ENCODE measurements at places on chromosomes 5 and 9.

DNA sequence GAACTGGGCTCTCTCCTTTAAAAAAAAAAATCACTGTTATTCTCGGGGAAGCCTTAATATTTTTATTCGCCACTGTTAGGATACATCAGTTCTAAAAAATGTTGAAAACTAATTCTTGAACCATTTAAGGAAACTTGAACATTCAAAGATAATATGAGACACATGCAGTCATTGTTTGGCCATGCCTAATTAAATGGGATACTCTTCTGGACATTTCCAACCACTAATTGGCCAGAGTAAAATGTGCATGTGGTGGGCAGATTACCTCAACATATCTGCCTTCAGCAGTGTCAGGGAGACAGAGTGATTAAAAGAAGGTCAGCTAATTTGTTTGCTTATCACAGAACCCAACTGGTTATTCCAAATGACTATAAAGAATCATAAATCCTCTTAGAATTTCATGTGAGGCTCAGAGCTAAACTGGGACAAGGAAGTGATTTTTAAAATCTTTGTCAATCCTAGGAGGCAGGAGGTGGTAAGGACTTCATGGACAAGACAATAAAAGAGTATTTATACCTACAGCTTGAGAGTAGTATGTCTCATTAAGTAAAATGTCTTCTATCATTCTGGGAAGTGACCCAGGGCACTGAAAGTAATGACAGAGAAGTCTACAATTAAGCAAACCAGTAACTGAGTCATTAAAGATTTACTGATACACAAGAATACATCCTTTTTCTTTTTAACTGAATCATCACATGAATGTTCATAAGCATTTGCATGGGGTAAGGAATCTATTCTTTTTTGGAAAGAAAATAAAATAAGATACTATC is 242.9 kb upstream of the TRPM3 start:
- no peak for DNase-seq

DNA sequence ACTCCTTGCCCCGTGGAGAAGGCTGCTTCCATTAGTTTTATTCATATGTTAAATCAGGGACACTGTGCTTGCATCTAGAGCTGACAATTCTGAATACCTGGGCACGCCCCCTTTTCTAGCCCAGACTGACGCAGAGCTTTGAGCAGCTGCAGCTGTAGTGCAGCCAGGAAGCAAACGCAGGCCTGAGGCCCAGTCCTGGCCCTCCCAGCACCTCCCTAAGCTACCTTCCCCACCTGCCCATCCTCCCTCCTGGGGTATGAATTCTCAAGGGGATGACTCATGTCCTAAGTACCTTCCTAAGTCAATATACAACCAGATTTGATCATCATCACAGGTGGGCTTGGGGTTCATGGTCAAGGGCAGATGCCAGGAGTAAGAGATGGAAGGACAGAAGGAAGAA is 3.5 kb downstream of the PHF19 start:
- no peak for DNase-seq

GRCh38 chr9:74674077-74674476 is 176.9 kb downstream of the RORB start:
- DNase-seq: no peak

- DNase-seq: no peak
Observed at GRCh38 chr5:148961261-148962199, 101.3 kb downstream of the SH3TC2 start.

DNA sequence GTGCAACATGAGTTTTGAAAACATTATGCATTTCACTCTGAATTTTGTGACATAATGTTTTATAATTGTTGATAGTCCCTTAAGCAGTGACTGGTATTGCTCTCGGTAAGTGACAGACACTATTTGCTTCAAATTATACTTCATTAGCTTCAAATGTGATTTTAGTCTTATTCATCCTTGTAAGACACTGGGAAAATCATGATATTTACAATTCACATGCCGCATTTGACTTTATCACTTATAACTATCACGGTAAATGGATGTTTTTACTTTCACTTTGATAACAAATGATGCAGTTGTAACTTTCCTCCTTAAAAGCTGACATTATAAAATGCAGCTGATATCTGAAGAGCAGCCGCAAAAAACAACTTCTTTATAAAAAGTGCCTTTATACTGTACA is 44.1 kb upstream of the ITGA2 start:
- DNase-seq: no peak

GRCh38 chr9:73684601-73685000 is 532.9 kb downstream of the ANXA1 start:
- DNase-seq: no peak

DNA sequence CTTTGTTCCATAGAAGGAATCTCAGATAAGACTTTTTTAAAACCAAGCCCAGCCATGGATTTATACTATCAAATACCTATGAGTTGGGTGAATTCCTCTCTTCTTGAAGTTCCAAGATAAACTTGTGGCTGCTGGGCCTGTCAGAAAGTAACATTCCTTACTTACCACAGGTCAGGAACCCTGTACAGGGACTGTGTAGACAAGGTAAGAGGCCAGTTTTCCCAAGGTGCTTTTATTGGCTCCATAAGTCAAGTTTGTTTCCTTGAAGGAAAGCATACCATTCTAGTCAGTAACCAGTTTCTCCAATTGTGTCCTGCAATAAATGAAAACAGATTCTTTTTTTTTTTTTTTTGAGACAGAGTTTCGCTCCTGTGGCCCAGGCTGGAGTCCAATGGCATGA is 8.8 kb upstream of the CLTB start:
- no peak for DNase-seq
